ENCODE measurements at places on chromosomes 5 and 9.
A peak's percentile ranks its signal among the peaks of the same experiment; 100 is the strongest.

GRCh38 chr5:94407023-94407422, 211.4 kb downstream of the KIAA0825 start:
- DNase-seq, result no peak

- no peak for DNase-seq
Observed at GRCh38 chr9:122071715-122072114, 21.4 kb downstream of the TTLL11 start.

DNA sequence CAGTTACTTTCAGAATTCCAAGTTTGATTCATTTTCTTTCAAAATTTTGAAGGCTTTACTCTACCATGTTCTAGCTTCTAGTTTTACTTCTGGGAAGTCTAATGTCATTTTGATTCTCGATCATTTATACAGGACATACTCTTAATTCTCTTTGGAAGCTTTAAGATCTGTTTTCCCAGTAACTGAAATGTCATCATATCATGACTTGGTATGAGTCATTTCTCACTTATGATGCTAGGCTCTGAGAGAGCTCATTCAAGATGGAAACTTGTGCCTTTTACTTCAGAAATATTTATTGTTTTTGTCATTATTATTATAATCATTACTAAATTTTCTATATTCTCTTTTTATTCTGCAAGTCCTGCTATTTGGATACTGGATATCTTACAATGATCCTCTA, 222.3 kb downstream of the PARP8 start:
- no peak for DNase-seq

- DNase-seq, result no peak
Observed at GRCh38 chr5:136409000-136409399, 43.7 kb upstream of the TRPC7 start.

GRCh38 chr5:149810856-149811255, 80.7 kb downstream of the PPARGC1B start:
- no peak for DNase-seq

GRCh38 chr9:91839926-91840465, 110.0 kb downstream of the ROR2 start:
- DNase-seq, result no peak

- DNase-seq, result no peak
Observed at GRCh38 chr9:130341839-130342713, 76.5 kb downstream of the HMCN2 start.

DNA sequence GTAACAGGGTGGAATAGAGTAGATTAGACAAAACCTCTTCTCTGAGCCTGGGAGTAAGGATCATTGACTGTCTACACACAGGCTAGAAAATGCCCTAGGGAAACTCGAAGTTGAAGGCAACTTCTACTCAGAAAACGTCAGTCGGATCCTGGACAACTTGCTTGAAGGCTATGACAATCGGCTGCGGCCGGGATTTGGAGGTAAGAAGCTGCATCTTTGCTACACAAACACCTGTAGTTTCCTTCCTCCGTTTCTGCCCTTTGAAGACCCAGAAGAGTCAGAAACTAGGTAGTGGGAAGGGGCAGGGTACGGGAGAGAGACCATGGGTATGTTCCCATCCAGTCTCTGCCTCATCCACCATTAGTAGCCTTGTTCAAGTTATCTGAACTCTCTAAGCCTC, 628 bp downstream of the GABRA6 start:
- DNase-seq, result no peak

DNA sequence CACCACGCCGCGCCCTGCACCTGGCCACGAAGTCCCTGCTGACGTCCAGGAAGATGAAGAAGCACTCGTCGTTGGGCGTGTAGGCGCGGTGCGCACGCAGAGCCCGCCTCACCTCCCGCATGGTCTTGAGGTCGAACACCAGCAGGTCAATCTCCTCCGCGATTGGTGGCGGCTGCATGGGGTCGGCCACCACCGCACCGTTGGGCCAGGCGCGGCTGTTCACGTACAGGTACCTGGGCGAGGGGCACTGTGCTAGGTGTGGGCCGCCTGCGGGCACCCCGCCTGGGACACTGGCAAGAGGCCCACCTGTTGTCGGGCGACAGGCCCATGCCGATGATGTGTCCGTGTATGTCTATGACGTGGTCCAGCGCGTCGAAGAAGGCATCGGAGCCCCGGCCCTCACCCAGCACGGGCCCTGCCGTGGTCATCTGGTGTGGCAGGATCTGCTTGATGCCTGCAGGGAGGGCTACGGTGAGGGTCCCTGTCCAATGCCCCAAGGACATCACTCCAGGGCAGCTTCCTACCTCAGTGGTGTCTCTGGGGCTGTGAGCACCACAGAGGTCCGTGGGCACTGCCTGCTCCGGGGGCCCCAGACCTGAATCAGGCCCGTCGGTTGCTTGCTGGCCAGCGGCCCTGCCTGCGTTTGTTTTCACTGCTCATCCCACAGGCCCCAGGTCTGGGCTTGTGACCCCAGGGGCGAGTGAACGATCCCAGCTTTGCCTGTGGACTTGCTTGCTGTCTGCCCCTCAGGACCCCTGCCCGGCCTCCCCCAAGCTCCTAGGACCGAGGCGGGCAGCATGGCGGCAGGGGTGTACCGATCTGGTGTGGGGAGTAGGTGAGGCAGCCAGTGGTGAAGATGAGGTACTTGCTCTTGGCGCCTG, 3.1 kb downstream of the FBXW5 start:
- no peak for DNase-seq

DNA sequence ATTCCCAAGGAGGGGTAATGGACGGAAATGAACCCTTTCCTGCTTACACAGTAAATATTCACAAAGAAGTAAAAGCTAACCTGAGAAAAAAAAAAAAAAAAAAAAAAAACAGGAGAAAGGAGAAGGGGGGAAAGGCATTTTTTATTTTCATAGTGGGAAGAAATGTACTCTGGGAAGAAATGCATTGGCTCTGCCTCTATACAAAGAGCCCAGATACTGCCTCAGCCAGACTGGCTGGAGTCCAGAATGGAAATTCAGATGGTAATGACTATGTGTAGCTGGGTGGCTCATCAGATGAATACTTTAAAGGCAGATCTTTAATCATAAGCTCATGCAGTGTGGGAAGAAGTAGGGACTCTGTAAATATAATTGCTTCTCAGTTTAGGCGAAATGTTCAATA, 124.9 kb upstream of the ZNF608 start:
- no peak for DNase-seq

DNA sequence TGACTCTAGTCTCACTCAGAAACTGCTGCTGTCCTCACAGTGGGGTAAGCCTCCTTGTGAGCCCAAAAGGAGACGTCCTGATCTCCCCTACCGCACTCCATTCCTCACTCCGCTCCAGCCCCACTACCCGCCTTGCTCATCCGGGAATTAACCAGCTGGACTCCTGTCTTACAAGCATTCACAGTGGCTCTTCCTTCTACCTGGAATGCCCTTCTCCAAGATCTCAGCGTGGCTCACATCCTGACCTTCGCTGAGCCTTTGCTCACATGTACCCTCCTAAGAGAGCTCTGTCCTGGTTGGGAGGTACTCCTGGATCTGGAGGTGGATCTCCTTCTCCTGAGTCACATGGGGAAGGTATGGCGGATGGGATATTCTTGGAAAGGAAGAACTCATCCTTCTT, 10.7 kb upstream of the KLF9 start:
- no peak for DNase-seq

DNA sequence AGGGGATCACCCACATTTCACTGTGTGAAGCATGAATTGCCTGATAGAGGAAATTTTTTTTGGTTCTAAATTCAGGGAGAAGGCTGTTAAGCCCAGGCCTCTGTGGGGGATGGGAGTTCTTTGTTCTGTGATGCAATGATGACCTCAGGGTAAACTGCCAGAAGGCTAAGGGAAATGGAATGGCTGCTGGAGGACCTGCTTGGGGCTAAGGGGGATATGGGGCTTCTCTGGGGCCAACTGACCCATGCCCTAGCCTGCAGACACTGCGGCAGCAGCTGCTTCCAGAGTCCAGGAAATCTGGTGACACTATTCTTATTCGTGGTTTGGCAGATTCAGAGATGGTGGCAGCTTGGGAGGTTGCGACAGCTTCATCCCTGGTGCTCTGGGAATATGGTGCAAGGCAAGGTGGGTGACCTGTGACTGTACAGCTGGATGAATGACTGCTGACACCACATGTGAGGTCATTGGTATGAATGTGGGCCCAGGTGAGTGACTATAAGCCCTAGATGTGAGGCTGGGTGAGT, 30.3 kb downstream of the VCP start:
- no peak for DNase-seq

GRCh38 chr9:72210522-72210921, 61.3 kb downstream of the GDA start:
- no peak for DNase-seq

DNA sequence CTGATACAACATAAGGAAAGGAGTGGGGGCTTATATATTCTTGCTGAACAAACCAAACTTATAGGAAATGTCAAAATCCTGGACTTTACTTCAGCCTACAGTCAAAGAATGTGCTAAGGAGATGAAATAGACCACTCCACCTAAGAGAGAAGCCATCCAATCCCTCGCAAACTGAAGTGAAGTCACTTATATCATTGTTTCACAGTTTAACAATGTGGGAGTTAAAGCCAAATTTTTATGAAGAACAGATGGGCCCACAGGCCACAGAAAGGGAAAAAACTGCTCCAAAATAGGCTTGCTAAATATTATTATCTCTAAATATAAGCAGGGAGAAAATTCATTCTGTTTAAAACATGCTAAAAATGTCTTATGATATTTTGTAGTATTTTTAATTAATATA, 233.3 kb downstream of the GAS1 start:
- no peak for DNase-seq

DNA sequence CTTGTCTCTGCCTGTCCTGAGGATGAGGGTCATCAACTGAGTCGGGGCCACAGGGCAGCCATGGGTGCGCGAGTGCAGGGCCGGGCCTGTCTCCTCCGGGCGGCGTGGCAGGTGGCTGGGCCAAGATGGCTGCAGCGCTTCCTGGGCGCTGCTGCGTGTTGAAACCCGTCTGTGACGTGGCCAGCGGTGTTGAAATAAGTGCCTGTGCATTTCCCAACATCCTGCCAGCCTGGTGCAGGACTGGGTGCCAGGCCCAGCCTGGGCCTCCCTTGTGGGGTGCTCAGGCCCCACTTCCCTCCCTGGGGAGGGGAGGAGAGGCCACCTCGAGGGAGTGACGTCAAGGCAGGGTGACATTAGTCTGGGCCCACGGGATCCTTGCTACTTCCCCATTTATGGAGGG, 45.5 kb downstream of the RXRA start:
- no peak for DNase-seq

GRCh38 chr5:9046756-9047481, 499.0 kb downstream of the SEMA5A start:
- no peak for DNase-seq

- DNase-seq, result no peak
Observed at GRCh38 chr5:139651043-139651834, 3.1 kb downstream of the CXXC5 start.

DNA sequence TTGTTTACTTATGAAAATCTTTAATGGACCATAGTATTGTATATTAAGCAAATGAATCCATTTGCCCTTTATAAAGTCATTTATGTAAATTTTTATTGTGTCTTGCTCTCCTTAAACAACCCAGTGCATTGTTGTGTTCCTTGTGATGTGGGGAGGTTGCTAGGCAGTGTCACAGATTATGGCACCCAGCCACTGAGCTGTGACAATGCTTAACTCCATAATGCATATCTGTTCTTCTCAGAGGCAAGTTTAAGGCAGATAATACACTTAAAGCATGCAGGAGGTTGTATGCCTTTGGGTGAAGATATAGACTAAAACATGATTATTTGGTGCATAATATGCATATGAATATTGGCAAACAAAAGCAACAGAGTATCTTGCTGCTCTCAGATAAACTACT, 269.6 kb upstream of the RIOK2 start:
- no peak for DNase-seq

DNA sequence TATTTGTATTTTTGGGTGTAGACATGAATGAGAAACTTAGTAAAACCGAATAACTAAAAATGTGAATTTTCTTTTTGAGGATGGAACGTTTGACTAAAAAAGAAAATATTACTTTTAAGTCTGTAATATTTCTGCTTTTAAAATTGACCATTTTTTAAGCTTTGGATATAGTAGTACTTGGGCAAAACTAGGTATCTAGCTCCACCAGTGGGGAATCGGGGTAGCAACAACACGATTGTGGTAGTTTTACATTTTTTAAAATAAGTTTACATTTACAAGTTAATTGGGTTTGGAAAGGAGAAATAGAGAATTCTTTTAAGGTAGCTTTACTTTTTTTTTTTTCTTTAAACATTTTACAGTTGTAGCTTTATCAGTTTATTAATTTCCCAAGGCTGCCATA, 154.4 kb downstream of the MAN2A1 start:
- DNase-seq, result no peak

DNA sequence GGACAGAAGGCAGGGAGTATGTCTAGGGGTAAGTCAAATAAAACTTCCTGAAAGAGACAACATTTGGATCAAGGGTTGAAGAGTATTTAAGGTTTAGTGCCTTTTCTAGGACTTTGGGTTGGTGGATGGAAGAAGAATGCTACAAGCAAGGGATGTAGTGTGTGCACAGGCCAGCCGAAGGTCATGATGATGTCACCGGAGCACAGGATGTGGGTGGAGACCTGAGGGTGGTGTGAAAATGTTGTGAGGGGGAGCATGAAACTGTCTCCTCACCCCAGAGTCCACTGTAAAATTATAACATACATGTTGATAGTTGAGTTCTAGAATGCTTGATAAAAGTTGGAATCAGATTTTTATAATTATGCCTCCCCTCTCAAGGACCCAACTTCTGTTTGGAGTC, 553.3 kb upstream of the SGCD start:
- DNase-seq, result peak; percentile 71

DNA sequence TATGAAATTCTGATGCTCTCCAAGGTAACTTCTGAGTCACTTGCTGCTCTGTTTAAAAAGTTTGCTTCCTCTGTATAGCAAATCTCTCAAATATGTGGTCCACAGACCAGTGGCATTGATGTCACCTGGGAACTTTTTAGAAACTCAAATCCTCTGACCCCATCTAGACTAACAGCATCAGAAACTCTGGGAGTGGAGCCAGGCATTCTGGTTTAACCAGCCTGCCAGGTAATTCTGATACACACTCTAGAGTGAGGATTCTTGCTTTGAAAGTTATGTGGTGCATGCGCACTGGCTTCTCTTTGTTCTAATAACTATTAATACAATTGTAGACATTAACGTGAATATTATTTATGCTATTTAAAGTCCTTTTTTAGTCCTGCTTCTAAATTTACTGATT, 298.1 kb downstream of the SLF1 start:
- DNase-seq, result no peak

- DNase-seq, result no peak
Observed at GRCh38 chr9:694092-694402, 147.4 kb upstream of the DMRT1 start.

- DNase-seq, result no peak
Observed at GRCh38 chr9:69097923-69098593, 62.5 kb downstream of the FXN start.

DNA sequence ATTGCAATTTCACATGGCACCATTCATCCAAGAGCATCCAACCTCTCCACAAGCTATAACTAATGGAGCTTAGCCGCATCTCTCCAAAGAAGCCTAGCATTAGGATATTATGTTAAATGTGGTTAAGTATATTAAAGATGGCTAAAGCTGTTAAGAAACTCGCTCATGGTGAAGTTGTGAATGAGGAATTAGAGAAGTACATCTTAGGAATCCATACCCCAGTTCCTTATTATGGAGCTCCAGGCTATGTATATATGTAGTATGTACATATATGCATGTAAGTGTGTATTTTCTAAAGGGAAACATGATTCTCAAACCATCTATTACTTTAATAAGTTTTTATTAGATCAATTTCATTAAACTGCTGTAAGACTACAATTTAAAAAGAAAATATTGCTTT, 26.4 kb downstream of the LURAP1L start:
- DNase-seq, result no peak

GRCh38 chr5:36934740-36935356, 58.3 kb downstream of the NIPBL start:
- DNase-seq, result no peak

GRCh38 chr5:110354915-110355644, 371.4 kb downstream of the TMEM232 start:
- DNase-seq, result no peak
